ENCODE measurements at places on chromosomes 7 and 10.

GRCh38 chr7:95104739-95105138, 197.3 kb downstream of the PPP1R9A start:
- DNase-seq, result no peak

DNA sequence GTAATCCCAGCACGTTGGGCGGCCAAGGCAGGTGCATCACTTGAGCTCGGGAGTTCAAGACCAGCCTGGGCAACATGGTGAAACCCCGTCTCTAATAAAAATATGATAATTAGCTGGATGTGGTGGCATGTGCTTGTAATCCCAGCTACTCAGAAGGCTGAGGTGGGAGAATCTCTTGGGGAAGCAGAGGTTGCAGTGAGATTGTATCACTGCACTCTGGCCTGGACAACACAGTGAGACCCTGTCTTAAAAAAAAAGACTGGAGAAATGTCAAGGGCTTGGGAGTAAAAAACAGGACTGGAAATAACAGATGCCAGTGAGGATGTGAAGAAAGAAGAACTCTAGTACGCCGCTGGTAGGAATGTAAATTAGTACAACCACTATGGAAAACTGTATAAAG, 16.7 kb upstream of the NUP205 start:
- DNase-seq, result no peak

- no peak for DNase-seq
Measured at GRCh38 chr7:65444899-65445823, 71.5 kb downstream of the ZNF92 start.

GRCh38 chr10:87798082-87798481, 19.9 kb downstream of the ATAD1 start:
- no peak for DNase-seq

GRCh38 chr7:67512481-67512880, 515.8 kb downstream of the TYW1 start:
- no peak for DNase-seq

GRCh38 chr10:13470270-13470669, 58.5 kb downstream of the BEND7 start:
- peak; percentile 46 for DNase-seq

DNA sequence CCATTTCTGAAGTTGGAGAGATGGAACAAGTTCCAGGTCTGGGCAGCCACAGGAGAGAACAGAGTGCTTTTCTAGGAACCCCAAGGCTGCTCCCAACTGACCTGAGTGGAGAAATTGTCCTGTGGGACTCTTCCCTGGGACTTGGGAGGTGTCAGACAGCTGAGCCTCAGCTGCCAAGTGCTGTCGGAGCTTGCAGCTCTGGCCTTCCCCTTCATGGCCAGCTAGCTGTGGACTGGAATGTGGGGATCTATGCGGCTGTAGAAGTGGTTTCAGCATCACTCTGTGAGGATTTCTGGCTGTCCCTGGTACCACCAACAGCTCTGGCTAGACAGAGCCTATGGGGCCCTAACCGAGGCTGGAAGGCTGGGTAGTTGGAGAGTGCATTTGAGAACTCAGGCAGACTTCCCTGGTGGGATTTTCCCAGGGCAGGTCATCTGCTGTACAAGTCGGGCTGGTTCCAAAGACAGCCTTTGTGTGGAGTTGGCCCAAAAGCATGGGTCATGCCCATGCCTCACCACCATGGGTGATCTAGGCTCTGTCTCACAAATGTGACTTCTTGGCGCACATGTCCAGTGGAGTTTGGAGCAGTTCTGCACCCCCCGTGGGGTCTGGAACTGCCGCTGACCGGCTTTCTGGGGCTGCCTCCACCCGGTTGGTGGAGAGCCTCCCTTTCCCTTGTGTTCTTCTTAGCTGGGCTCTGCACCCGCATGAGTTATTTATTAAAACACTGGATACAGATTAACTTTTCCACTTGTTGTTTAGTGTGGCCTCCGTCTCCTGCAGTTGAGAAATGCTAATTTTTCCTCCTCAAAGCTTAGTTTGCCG, 10.9 kb downstream of the SUFU start:
- DNase-seq, result no peak

DNA sequence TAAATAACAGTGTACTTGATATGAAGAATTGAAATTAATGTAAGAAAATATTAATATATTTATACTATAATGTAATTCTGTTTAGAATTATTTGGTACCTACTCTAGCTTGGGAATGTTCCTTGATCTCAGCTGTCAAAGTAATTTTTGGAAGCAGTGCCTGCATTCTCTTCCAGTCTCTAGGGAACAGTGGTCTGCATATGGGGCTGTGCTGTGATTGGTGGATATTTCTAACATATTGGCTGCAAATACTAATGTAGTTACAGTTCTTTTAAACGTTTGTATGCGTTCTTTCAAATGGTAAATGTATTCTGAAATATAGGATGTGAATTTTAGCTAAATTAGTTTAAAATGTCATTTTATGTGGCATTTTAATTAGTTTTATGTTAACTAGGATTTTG, 87.2 kb downstream of the PHF14 start:
- no peak for DNase-seq

DNA sequence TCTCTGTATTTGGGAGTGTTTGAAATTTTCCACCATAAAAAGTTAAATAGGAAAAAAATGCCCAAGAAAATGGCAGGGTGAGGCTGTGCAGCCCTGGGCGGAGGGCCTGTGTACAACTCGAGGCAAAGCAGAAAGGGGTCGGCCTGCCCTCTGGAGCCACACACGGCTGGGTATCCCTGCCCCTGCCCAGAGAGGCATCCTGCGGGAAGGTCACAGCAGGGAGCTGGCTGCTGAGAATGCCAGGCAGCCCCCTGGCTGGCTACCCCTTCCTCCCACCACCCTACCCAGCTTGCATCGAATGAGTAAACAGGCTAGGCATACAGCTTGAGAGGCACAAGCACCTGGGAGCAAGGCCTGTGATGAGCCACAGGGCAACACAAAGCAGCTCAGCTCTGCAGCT, 46.1 kb downstream of the CAMK2B start:
- DNase-seq, result no peak

- DNase-seq, result no peak
Measured at GRCh38 chr10:22023508-22023907, 20.0 kb upstream of the DNAJC1 start.

DNA sequence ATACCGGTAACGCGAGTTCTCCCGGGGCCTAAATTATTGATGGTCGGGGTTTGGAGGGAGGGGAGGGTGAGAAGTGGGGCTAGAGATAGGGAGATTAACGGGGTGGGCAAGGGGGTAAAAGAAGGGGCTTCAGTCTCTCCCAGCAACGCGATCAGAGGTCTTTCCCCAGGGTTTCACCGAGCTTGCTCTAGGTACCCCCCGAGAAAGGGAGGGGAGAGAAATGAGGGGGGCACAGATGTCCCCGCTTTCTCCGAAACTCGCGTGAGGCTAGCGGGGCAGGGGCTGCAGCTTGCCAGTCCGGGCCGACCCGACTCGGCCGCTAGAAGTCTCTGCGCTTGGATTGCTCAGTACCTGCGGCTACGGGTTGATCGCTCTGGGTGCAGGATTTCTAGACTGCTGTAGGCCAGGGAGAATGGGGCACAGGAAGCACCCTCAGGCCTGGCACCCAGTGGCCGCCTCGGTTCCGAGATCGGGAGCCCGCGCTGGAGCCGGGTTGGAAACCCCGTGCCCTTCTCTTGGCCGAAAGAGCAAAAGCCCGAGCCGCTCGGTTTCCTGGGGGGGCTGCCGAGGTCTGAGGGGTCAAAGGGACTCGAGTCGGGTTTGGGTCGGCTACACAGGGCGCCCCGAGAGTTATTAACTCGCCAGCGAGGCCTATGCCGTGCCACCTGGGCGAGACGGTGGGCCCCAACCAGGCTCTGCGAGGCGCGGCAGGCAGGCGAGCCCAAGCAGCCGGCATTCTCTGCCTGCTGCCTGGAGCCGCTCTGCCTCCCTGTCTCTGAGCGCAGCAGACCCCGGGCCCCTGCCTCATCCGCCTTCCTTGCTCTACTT, 3.1 kb downstream of the PAX2 start:
- no peak for DNase-seq

GRCh38 chr10:4770801-4771553, 55.0 kb upstream of the AKR1E2 start:
- peak; percentile 10 for DNase-seq

DNA sequence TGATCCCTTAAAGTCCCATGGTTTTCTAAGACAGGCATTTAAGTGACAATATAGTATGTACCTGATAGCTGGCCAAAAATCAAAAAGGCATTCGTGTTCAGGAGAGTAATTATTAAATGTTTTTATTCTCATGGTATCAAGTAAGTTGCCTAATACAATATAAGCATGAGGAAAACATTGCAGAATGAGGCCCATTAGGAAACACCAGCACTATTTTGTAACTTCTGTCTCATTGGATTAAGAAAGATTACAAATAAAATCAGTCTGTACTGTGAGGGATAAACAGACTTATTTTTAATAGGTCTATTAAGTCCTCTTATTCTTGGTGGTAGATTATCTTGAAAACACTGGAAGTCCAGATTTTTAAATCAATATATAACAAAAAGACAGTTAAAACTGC, 110.1 kb downstream of the SNX13 start:
- no peak for DNase-seq

All from NAMALWA (cell line).